ENCODE measurements at places on chromosomes 2 and 18.

GRCh38 chr2:208142240-208142924 lies 3.6 kb downstream of the CRYGB start:
- DNase-seq, result no peak

DNA sequence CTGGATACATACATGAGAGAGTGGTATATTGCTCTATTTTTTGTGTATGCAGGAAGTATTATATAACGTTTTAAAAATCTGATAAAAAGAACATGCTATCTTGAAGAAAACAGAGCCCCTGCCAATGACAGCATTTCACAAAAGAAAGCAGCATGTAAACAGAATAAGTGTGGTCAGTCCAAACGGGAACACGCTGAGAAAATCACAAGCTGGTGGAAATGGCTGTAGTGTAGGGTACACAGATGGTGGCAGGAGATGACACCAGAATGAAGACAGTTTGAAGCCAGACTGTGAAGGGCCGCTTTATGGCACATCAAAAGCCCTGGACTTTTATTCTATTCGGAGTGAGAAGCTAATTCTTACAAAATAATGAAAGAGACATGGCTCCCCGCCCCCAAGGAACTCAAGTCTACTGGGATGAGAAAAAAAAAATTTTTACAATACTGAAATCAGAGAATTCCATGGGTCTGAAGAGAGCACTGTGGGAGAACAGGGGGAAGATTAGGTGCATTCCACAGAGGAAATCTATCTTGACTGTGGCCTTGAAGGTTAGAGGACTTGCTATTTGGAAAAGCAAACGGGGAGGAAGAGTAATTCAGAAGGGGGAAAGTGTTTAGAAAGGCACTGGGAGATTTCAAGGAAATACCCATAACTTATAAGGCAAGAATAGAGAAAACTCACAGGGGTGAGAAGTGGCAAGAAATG lies 217.7 kb upstream of the SMAD7 start:
- no peak for DNase-seq

DNA sequence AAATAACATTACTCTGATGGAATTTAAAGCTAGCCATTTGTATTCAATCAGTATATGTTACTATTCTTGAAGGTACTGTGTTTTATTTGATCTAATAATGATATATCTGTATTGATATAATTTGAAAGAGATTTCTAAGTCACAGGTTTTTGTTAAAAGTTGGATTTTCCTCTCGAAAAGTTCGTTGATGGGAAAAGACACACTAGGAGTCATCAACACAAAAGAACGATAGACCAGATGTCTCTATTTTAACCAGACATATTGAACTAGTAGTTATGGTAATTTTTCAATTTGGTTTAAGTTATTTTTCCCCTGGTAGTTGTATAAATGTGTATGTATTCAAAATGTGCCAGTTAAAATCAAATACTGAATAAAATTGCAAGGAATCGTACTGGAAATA lies 2.5 kb downstream of the ASXL3 start:
- no peak for DNase-seq

GRCh38 chr2:154187948-154188347 lies 316.2 kb downstream of the GALNT13 start:
- DNase-seq, result no peak

GRCh38 chr2:226694149-226694548 lies 105.5 kb downstream of the IRS1 start:
- no peak for DNase-seq

DNA sequence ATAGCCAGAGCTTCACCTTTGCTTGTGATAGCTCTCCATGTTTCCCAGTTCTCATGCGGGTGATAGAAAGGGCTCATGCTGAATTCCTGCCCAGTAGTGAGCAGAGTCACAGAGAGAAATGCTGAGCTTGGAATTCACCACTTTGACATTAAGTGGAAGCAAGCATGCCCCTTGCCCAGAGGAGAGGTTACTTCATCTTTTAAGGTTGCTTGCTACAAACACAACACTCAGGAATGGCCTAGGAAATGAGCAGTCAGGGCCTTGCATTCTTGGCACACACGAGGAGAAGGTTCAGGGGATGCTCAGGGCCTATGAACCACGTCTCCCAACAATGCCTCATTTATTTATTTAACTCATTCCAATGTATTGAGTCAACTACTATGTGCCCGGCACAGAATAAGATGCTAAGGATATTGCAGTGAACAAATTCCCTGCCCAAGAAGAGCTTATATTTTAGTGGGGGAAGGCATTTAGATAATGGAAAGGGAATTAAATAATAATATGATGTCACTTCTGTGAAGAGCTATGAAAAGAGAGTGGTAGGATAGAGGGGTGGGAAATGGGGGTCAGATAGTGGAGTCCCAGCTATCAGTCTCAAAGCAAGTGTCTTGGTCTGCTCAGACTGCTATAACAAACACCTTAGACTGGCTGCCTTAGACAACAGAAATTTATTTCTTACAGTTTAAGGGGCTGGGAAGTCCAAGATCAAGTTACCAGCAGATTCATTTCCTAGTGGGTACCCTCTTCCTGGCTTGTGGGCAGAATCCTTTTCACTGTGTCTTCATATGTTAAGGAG lies 42.1 kb downstream of the DDX18 start:
- no peak for DNase-seq

GRCh38 chr2:4915357-4915756 lies 776.8 kb upstream of the SOX11 start:
- no peak for DNase-seq

GRCh38 chr18:68342039-68342659 lies 372.8 kb downstream of the TMX3 start:
- DNase-seq, result no peak

- DNase-seq, result no peak
Observed at GRCh38 chr18:457140-457519, 43.4 kb downstream of the COLEC12 start.

GRCh38 chr2:134218930-134219658 lies 34.8 kb upstream of the MGAT5 start:
- DNase-seq, result no peak

DNA sequence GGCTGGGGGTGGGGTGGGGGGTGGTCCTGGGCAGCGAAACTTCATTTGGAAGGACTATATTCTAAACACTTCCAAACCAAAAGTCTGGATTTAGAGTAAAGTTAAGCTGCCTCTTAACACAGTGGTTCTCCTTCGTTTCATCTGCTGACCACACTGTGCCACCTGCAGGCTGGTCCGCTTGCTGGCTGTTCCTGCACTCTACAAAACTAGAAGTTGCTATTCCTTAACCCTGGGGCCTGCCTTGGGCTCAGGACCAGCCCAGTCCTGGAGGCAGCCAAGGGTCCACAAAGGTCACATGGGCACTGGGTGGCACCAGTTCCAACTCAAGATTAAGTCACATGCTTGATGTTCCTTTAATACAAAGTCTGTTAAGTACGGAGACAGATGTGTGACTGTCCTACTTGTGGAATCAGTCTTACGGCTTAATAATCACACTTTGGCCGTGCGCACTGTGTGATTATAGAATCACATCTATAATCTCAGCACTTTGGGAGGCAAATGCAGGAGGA lies 195.4 kb downstream of the FAM210A start:
- peak; percentile 30 for DNase-seq

DNA sequence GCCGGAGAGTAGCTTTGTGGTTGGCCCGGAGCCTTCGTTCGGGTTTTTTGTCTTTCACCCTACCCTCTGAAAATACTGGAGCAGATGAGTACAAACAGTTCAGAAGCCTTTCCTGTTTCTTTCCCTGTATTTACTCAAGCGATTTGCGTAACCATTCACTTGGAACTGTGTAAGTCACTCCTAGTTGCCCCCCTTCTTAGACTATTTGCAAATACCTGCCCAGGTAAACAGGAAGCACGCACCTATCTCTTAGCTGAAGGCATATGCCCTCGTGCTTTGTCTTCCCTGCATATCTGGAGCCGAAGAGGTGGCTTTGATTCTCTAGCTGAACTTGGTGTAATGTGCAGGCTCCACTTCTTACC lies 1.4 kb downstream of the KCNS3 start:
- no peak for DNase-seq

DNA sequence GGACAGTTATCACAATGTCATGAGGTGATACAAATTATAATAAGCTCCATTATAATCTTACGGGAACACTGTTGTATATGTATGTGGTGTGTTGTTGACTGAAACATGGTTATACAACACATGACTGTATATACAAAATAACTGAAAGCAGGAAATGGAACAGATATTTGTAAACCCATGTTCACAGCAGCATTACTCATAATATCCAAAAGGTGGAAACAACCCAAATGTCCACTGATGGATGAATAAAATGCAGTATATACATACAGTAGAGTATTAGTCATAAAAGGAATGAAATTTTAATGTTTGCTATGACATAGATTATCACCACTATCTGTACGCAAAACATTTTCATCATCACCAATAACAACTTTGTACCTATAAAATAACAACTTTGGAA lies 107.3 kb downstream of the USP34 start:
- no peak for DNase-seq

DNA sequence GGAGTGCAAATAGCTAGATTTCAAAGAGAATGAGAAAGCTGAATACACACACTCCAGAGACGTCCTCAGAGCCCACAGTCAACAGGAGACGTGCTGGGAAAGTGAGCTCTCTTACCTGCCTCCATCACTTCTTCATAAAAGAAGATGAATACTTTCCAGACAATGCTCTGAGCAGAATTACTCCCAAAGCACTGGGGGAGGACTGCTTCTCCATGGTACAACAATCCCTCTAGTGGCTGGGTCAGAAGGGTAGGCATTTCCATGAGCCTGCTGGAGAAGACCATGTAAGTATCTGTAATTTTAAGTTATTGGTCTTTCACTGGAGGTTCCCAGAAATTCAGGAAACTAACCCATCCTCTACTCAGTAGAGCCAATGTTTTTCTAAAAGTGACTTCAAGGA lies 190.3 kb downstream of the RBM43 start:
- DNase-seq, result no peak

DNA sequence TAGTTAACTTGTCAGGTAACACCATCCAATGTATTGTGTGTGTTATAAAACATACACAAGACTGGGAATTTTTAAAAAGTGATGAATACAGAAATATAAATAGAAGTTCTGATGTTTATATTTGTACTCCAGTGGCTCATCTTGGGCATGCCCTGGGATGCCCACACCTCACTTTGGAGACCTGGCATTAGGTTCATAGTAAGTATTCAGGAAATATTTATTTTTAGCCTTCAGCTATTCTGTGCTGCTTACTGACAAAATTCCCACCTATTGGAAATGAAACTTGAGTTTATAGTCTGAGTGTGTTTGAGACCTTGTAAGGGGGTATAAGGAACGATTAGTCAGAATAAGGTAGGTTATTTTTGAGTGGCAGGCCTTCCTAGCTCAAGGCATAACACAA lies 67.5 kb downstream of the MYO1B start:
- DNase-seq, result no peak

DNA sequence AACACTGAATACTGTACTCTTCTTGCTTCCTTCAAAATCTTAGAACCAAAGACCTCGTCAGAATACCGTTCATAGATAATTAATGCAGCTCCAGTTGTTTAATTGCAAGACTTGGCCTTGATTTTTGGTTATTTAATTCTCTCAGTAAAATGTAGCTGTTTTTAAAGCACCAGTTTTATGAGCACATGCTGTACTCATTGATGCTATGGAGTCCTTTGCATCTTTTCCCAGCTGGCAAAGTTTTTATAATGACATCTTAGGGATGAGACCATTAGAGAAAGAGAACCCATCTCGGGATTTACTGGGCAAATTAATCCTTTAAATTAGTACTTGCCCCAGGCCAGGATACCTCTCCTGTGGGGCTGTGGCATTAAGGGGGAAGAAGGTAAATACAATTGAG lies 199.3 kb downstream of the MEMO1 start:
- DNase-seq, result no peak

DNA sequence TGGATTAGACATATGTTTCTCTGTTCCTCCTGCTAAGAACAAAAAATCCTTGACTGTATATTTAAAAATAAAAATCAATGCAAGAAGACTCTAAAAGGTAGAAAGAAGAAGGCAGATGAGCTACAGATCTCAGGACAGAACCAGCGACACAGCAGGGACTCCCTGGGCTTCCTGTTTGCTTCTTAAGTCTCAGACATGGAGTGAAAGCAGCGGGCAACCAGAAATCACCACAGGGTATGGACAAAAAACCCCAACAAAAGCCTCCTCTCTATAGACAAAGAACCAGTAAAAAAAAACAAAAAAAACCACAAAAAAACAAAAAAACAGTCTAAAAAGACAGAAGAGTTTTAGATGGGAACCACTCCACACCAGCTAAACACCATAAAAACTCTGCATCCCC lies 971.0 kb upstream of the GYPC start:
- DNase-seq, result no peak

- no peak for DNase-seq
Observed at GRCh38 chr18:49365346-49365745, 95.1 kb downstream of the DYM start.
